ENCODE measurements at places on chromosomes 5 and 9.

GRCh38 chr5:73153513-73153912 is 19.5 kb upstream of the TMEM174 start:
- no peak for DNase-seq

DNA sequence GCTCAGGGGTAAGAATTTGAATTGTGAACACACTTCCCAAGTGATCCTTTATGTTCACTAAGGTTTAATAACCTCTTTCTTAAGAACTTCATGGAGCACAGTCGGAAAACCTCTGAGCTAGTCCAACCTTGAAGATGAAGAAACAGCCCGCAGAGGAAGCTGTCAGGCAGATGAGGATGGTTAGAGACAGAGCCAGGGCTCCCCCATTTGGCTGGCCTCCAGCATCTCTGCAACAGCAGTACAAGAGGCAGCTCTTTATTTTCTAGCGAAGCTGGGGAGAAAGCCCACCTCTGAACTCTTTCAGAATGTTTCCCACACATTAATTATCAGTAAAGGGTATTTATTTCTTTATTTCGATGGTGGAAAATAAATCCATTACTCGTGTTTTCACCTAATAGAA is 350.8 kb downstream of the DMRT2 start:
- no peak for DNase-seq

GRCh38 chr9:124182741-124183140 is 75.0 kb upstream of the NEK6 start:
- DNase-seq: no peak

DNA sequence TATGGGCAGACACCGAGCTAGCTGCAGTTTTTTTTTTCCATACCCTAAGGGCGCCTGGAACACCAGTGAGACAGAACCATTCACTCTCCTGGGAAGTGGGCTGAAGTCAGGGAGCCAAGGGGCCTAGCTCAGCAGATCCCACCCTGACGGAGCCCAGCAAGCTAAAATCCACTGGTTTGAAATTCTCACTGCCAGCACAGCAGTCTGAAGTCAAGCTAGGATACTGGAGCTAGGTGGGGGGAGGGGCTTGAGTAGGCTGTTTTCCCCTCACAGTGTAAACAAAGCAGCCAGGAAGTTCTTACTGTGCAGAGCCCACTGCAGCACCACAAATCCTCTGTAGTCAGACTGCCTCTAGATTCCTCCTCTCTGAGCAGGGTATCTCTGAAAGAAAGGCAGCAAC is 151.7 kb upstream of the HCN1 start:
- DNase-seq: no peak

GRCh38 chr9:113989714-113990569 is 88.2 kb downstream of the AMBP start:
- no peak for DNase-seq

DNA sequence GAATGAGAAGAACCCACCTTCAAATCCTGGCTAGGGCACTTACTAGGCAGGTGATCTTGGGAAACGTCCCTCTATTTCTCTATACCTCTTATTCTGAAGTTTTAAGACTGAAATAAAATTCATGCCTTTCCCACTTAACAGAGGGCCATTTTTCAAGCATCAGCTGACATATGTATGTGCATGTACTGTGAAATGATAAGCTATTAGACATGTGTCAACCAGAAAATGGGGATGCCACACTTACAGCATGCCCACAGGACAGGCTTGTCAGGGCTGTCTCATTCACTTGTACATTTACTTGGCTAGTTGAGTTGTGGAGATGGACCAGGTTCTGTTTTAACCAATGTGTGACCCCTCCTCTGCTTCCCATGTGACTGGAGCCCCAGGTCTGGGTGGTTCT is 78.5 kb downstream of the C9orf152 start:
- no peak for DNase-seq

DNA sequence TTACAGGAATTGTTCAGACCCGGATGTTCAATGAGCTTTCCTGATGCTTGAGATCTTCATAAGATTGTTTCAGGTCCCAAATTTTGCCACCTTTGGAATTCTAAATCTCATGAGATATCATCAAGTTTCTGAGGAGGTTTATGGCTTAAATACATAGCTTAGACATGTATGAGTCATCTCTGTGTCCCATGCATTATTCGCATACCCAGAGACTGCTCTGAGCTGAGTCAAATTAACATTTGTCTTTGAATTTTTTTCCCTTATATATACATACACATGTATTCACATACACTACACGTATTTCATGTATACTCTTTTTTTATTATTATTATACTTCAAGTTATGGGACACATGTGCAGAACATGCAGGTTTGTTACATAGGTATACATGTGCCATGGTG is 744.6 kb downstream of the BRINP1 start:
- no peak for DNase-seq

GRCh38 chr5:157677931-157678330 is 6.6 kb downstream of the C5orf52 start:
- DNase-seq: no peak

- DNase-seq: no peak
Observed at GRCh38 chr5:80282054-80282453, 26.2 kb upstream of the SERINC5 start.

DNA sequence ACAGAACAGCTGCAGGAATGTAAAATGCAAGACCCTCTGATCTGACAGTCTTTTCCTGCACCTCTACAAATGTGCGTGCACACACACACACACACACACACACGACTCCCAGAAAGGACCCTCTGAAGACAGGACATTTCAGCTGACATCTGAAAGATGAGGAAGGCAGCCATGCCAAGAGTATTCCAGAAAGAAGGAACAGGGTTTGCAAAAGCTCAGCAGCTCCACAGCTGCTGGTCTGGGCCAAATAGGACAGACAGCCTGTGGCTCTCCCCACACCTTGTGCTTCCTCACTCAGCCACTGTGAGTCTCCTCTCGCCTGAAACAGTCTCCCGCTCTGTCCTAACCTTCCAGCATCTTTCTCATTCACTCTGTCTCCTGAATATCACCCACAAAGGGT is 189.0 kb downstream of the PALM2AKAP2 start:
- DNase-seq: no peak

DNA sequence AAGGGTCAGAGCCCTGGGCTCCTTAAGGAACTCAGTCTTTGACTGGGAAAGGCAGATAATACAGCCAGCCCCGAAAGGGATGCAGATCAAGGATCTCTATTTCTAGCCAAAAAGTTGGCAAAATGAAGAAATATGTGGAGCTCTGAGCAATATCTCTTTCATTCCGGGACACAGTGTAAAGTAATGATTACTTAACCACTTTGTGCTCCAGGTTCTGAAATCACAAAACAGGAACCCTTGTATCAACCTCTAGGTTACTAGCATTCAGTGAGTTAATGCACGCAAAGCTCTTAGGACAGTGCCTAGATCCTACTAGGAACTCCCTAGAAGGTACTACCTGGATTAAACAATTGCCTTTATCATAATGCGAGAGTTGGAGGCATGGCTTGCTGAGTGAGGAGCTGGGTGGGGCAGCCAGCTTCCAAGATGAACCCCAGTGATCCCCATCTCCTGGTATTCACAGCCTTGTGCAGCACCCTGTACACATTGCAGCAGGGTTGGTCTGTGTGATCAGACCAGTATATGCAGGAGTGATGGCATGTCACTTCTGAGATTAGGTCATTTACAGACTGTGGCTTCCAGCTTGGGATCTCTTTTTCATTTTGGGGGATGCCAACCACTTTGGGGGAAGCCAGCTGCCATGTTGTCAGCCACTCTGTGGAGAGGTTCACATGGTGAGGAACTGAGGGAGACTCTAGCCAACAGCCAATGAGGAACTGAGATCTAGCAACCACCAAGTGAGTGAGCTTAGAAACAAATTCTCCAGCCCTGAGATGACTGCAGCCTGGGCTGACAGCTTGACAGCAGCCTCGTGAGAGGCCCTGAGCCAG is 103.1 kb upstream of the SLC44A1 start:
- DNase-seq: no peak

DNA sequence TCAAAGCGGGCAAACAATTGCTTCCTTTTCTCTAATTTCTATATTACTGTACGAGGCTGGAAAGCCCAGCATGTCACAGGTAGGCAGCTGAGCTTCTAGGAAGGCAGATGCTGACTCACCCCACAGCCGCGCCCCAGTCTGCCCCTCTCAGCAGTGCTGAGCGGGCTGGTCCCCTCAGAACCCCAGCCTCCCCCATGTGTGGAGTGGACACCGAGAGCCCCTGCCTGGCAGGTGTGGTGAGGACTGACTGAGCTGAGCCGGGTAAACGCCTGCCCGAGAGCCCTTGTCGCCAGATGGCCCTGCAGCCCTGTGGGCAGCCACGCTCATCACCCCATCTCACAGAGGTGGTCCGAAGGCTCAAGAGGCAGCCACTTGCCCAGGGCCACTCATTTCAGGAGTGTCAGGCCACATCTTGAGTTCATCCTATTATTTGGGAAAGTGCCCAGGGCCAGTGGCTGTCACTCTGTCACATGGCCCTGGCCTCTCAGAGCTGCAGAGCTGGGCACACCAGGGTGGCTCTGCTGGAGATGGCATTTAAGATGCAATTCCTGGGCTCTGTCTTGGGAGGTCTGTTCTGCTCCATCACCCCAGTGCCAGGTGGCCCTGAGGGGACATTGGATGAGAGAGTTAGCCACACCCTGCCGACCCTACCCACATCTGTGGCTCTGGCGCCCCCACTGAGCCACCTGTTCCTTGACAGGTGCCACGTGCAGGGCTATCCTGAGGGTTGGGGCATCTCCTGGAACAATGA is 12.4 kb downstream of the CARD19 start:
- no peak for DNase-seq

- no peak for DNase-seq
Observed at GRCh38 chr5:73298772-73299630, 126.0 kb downstream of the TMEM174 start.

DNA sequence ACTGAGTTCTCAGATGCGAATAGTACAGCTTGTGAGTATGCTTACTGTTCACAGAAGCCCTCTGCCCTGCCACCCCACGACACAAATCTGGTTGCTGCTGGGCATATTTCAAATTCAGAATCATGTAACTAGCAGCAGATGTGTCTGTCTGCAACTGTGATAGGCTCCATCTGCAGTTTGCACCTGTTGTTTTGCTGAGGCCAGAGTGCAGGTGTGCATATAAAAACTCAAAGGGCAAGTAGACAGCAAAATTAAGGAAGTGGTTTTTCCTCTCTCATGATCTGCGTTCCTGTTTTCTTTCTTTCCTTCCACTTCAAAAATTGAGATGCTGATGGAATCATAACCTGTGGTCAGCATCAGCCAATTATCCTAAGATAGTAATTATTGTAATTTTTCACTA is 1000.5 kb downstream of the PTPRD start:
- no peak for DNase-seq

GRCh38 chr5:131279204-131279603 is 15.4 kb downstream of the CDC42SE2 start:
- no peak for DNase-seq

GRCh38 chr5:56080375-56081052 is 85.8 kb upstream of the IL6ST start:
- DNase-seq: no peak

DNA sequence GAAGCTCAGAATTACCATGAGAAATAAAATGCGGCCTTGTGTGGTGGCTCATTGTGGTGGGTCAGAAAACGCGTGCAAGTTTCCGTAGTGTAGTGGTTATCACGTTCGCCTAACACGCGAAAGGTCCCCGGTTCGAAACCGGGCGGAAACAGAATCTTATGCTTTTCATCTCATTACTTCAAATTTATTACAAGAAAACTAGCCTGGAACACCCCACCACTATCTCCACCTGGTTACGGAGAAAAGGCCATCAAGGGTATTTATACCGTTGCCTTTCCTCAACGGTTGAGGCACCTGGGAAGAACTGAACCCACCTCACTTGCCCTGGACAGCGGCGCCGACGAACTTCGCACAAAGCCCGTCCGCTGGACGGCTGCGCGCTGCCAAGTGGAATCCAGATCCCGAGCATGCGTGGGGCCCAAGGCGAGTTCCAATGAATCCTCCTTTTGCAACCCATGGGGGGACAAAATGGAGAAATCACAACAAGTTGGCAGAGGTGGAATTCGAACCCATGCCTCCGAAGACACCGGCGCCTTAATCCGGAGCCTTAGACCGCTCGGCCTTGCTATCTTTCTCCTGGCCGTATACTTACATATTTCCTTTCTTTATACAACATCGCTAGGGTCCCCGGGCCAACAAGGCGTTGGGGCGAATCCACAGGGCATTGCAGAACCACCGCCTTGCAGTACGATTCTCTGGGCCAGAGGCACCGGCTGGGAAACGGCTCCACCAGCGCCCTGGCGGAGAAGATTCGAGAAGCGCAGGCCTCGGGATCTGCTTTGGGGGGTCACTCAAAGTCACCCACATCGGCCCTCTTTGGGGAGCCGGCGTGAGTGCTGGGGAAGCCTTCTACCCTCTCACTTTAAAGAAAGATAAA is 16.9 kb downstream of the OR2V2 start:
- no peak for DNase-seq

- DNase-seq: peak; percentile 74
Observed at GRCh38 chr9:136791516-136792276, 552 bp downstream of the TMEM141 start.

DNA sequence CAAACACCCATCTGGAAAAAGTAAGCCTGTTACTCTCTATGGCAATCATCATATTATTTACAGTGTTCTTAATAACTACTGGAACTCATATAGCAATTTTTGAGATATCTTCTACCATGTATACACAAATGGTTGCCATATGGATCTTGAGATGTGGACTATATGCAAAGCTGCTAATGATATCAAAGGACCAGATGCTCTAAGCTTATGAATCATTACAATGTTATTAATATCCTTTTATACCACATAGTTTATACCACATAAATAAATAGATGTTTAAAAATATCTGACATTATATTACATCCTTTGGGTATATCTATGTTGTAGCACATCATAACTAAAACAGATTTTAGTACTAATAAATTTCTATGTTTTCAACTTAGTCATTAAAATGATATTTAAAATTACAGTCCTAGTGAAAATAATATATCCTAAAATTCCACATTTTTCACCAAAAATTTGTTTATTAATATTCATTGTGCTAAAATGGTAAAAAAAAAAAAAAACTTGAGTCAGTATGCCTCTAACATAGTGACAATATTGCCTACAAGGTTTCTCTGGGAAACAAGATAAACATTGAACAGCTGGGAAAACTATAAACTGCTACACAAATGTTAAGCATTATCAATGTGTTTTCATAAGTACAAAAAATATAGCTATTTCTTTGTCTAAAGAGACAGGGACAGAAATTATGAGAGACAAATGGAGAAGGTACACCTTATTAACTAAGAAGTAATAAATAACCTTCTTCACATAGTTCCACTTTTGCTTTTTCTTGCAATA is 85.5 kb downstream of the DTWD2 start:
- no peak for DNase-seq

GRCh38 chr5:176817369-176817840 is 7.0 kb downstream of the UNC5A start:
- DNase-seq: no peak

All from effector CD8-positive, alpha-beta T cell (primary cell).